GOT3 (cell line): ENCODE measurements at places on chromosomes 5 and 9.

GRCh38 chr5:142422429-142422828 lies 97.6 kb upstream of the SPRY4 start:
- no peak for DNase-seq

- no peak for DNase-seq
Measured at GRCh38 chr5:141914199-141914743, 9.4 kb upstream of the DELE1 start.

DNA sequence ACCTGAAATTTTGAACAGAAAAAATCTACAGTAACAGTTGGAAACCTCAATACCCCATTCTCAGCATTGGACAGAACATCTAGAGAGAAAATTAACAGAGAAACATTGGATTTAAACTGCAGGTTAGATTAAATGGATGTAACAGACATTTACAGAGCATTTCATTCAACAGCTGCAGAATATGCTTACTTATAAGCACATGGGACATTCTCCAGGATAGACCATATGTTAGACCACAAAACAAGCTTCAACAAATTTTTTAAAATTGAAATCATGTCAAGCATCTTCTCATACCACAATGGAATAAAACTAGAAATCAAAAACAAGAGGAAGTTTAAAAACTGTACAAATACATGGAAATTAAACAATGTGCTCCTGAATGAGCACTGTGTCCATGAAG lies 316.3 kb downstream of the FAM170A start:
- DNase-seq: no peak

DNA sequence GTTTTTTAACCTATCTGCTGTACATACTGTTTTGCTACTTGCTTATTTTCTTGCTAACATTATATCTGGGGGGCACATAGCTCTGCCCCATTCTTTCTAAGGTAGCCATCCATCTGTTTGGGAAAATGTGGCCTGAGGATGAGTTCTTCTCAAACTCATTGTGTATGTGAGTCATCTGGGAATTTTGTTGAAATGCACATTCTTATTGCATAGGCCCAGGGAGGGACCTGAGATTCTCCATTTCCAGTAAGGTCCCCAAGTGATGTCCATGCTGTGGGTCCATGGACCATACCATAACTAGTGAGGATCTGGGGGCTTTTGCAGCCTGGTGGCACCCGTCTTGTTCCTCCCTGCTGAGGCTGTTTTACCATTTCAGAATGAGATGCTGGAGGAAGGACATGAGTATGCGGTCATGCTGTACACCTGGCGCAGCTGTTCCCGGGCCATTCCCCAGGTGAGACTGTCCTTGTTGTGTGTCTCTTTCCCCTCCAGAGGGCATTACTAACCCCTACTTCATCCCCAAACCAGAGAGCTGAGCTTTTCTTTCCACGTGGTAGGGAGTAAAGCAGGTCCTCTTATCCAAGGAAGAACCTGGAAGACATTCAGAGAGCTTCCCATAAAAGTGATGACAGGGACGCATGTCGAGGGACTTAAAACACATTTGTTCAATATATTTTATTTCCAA lies 28.6 kb downstream of the CYFIP2 start:
- DNase-seq: no peak

GRCh38 chr5:119578937-119579336 lies 50.4 kb upstream of the FAM170A start:
- DNase-seq: no peak

GRCh38 chr5:155969537-155969936 lies 357.4 kb upstream of the SGCD start:
- no peak for DNase-seq

GRCh38 chr5:172342918-172343317 lies 59.4 kb upstream of the UBTD2 start:
- DNase-seq: no peak
